Myocyte (in vitro differentiated cells): ENCODE measurements at places on chromosomes 12 and 14.

- no peak for DNase-seq
Observed at GRCh38 chr12:96265836-96266235, 71.7 kb downstream of the ELK3 start.

- DNase-seq: no peak
Observed at GRCh38 chr12:57536597-57536942, 10.4 kb downstream of the DCTN2 start.

DNA sequence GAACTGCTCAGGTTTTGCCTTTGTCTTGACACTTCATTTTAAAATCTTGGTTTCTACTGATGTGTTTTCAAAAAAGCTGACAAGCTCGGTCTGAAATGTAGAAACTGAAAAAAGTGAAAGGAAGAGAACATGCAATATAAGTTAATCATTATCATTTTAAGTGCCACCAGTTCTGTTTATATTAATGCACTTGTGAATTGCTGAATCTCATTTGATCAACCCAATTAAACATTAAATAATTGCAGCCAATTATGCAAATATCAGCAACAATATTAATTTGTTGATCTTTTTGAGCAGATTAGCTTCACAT is 133.8 kb downstream of the BCAT1 start:
- no peak for DNase-seq

- DNase-seq: no peak
Observed at GRCh38 chr12:47943623-47944340, 19.6 kb upstream of the TMEM106C start.

GRCh38 chr14:105865266-105865903 is 339.0 kb downstream of the TMEM121 start:
- DNase-seq: no peak

DNA sequence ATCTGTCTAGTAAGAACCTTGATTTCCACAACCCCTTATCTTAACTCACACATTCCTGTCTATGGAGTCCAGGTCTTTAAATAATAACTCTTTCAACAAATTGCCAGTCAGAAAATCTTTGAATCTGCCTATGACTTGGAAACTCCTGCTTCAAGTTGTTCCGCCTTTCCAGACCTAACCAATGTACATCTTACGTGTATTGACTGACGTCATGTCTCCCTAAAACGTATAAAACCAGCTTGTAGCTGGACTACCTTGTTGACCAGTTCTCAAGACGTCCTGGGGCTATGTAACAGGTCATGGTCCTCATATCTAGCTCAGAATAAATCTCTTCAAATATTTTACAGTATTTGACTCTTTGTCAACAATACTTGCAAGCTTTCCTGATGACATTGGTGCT is 337.0 kb downstream of the TMEM132D start:
- DNase-seq: no peak

DNA sequence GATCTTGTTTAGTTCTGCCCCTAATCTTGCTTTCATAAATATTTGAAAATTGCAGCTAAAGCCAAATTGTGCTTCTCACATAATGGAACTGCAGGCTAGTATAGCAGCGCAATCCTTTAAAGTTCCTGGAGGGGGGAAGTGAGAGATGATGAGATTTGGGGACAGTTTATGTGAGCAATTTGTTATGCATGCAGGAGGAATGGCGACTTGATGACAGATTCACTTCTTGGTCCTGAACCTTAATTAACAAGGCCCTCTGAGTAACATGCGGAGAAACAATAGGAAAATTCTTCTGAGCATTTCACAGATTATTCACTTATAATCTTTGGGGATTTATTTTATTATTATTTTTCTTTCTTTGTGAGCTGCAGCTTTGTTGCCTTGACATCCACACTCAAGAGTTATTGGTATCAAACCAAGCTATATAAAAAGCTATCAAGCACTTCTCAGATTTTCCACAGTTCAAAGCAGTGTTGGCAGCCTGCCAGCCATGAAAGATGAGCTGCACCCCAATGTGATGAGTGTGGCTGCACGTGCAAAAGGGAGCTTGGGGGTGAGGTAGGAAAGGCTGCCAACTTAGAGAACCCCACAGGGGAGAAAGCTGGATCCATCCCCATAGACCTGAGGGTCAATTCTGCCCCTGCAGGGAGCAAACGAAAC is 1662.2 kb upstream of the FLRT2 start:
- peak; percentile 33 for DNase-seq

- DNase-seq: no peak
Observed at GRCh38 chr12:103780992-103781391, 60.0 kb downstream of the NT5DC3 start.

GRCh38 chr12:10610188-10610587 is 3.2 kb downstream of the MAGOHB start:
- no peak for DNase-seq

GRCh38 chr12:19436931-19437330 is 2.4 kb upstream of the AEBP2 start:
- DNase-seq: no peak

- no peak for DNase-seq
Observed at GRCh38 chr14:22540811-22541360, 48.1 kb downstream of the DAD1 start.

GRCh38 chr12:95837240-95838038 is 21.3 kb upstream of the SNRPF start:
- DNase-seq: no peak

GRCh38 chr12:11007608-11008007 is 9.5 kb upstream of the TAS2R20 start:
- no peak for DNase-seq

GRCh38 chr12:57207731-57208630 is 8.6 kb upstream of the NXPH4 start:
- DNase-seq: no peak

DNA sequence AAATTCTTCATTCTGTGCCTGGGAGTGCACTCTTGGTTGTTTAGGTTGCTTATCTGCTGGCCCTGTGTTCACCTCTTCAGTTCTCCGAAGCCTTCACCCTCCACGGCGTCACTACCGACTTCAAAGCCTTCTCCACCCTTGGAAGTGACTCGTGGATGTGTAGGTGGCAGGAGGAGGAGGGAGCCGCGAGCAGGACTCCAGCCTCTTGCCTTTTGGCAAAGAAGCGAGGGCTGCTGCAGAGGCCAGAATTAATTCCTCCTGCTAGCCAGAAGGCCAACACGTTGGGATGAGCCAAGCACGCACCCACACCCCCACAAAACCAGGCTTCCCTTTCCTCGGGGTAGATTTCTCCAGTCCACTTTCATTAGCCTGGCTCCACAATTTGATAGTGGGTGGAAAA is 86.5 kb downstream of the TBX5 start:
- DNase-seq: no peak

- no peak for DNase-seq
Observed at GRCh38 chr14:101402936-101403660, 158.2 kb upstream of the DIO3 start.

- no peak for DNase-seq
Observed at GRCh38 chr12:6523708-6524107, 10.6 kb upstream of the GAPDH start.

DNA sequence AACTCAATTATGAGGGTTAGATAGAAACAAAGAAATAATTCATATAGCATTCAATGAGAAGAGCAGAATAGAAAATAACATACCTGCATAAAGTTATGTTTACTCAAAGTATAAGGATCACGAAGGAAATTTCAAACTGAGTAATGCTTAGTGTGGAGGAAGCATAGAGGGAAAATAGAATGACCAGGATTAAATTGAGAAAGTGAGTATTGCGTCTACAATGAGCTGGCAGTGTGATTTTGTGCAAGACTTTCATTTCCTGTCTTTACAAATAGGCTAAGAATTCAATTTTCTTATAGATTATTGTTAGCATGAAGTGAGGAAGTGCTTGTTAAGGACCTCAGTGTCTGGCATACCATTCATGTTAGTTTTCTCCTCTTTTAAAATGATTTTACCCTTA is 12.0 kb downstream of the ADGRD1 start:
- no peak for DNase-seq

DNA sequence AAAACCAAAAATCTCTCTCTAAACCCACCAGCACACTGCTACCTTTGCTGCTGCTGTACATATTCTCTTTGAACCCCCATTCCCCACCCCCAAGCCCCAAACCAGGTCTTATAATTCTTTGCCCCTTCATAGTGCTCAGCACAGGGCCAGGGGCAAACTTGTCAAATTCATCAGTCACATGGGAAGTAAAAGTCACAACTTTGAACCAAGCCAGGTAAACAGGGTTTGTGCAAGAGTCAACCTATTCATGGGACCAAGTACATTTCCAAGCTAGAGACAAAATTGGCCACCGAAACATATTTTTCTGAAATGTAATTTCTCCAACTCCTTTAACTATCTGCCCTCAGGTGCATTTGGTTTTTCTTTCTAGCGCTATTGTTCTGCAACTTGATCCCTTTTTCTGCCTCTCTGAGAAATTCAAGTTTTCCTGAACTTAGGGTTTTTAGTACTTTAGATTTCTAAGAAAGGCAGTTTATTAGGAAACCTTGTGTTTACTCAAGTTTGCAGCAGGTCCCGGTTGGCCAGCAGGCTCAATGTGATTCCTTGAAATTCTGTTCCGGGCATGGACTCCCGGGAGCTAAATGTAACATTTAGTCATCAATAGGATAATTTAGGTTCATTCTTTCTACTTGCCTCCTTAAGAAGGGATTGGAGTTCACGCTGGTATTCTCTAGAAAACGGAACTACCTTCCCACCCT is 230.5 kb downstream of the EFCAB11 start:
- DNase-seq: no peak

GRCh38 chr12:132554845-132555630 is 55.3 kb downstream of the LRCOL1 start:
- DNase-seq: no peak

DNA sequence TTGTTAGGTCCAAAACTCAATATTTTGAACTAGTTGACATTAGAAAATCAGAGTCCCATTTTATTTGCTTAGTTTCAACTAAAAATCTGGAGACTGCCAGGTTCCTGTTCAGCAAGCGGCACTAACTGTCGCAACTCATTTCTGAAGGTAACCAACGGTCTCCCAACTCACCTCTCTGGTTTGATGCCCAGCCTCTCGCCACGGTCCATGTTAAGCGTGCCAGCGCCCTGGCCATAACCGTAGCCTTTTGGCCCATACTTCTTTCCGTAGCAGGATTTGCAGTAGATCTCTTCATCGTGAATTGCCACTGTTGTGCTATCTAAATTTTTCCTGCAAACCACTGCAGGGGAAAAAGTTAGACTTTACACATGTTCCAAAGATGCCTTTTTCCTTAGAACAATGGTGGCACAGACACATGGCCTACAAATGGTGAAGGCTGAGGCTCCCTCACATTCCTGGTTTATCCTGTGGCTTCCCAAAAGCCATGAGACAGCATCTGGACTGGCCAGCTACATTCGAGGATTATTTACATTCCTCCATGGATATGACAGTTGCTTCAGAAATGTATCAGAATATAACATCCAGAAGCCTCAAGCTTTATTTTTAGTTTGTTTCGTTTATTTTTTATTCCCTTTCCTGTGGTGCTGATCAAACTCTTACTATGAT is 15.7 kb downstream of the CSRP2 start:
- DNase-seq: peak; percentile 93

DNA sequence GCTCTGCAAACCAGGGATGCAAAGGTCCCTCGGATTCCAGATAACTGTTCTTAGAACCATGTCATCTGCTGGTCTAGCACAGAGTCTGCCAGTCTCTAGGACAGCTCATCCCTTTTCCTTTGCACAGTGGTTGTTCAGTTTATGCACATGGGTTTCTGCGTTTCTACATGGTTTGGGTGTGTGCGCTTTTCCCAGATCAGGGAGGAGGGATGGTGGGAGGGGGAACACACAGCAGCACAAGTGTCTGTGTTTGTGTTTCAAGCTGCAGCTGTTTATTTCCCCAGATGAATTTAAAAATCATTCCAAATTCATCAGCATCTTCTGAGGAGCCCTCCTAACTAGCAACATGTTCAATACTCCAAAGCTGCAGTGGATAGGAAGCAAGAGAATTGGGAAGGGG is 45.4 kb downstream of the ANO2 start:
- DNase-seq: no peak

DNA sequence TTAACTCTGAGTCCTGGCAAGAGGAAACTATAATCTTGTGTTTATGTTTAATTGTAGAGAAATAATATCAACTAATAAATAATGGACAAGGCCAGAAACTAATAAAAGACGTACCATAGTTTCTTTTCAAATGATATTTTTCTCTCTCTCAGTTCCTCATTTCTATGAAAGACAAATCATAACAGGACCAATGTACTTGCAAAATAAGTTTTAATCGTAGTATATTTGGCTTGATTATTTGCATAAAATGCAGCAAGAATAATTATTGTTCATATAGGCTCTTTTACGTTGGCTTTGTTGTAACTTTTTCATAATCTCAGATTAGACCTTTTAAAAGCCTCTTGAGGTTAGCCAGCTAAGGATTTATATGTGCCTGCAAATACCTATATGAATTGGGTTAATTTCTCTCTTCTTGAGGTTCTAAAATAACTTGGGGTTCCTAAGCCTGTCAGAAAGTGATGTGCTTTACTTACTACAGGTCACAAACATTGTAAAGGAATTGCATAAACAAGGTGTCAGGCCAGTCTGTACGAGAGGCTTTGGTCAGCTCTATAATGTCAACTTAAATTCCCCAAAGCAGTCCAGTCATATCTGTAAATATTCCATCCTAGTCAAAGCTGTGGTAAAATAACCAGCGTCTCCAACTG is 152.8 kb upstream of the PTPRQ start:
- DNase-seq: no peak

DNA sequence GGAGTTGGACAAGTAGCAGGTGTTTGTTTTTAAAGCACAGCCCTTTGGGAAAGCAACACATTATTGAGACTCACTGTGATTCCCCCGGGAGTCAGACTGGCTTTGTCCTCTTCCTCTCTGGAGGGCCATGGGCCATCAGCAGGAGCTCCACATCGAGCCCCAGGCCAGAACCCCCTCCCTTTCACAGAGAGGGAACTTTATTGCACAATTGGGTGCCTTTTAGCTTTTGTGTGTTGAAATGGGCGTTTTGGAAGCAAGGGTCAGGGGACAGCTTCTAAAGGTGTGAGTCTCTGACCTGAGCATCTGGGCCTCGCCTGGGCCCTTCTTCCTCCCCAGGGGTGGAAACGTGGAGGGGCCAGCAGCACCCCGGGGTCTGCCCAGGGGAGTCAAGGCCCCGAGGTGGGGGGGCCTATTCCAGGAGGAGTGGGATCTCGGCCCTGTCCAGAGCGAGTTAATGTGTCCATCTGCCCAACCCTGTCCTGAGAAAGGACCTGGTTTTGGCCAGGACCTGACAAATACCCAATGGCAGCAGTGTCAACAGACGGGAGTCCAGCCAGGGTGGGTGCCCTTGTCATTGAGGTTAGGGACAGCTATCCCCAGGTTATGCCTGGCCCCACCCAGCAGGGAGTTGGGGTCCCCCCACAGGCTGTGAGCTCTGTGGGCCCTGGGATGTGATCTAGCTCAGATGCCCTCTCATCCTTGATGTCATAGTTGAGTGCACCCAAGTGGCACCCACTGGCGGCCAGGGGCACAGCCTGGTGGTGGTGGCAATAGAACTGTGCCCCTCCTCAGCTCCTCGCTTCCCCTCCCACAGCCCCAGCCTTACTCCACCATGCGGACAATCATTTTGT is 37.1 kb downstream of the SLC8B1 start:
- DNase-seq: no peak

GRCh38 chr12:56040151-56040550 is 1.6 kb upstream of the RPS26 start:
- no peak for DNase-seq

DNA sequence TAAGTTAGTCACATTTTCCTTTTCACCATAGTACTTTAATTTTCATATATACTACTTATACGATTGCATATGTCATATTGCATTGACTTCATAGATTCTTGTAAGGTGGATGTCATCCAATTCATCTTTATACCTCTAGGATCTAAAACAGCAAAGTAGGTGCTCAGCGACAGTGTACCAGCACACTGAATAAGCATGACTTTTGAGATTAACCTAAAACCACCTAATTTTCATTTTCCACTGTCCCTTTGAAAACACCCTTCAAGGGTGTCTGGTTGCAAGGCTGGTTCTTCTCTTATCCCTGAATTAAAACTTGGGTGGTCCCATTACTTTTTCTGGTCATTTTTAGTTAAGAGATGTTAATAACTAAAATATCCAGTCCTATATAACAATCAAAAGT is 4.4 kb downstream of the GPR19 start:
- no peak for DNase-seq
